ENCODE measurements at places on chromosomes 1 and 21.

- DNase-seq = peak; percentile 29
Observed at GRCh38 chr1:24481843-24482610, 20.6 kb upstream of the RCAN3 start.

DNA sequence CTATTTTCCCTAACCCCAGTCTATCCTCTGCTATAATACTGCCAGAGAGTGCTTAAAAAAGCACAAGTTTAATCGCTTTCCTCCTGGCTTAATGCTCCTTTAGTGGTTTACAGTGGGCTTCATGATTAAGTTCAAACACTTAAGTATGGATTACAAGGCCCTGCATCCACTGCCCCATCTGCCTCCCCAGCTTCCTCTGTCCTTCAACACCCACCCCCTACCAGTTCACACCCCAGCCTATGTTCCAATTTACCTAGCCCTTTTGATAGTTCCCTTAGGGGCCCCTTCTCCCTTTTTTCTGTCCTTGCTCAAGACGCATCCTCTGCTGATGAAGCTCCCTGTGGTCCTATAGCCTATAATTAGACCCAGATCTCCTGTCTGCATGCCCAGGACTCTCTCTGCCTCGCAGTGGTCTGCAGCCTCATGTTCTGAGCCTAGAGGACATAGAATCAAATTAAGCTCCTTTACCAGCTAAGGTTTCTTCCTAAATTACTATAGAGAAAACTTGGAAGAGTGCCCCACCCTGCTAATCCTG, 212.5 kb downstream of the FGGY start:
- no peak for DNase-seq

GRCh38 chr1:22132517-22133235, 10.2 kb downstream of the WNT4 start:
- no peak for DNase-seq

DNA sequence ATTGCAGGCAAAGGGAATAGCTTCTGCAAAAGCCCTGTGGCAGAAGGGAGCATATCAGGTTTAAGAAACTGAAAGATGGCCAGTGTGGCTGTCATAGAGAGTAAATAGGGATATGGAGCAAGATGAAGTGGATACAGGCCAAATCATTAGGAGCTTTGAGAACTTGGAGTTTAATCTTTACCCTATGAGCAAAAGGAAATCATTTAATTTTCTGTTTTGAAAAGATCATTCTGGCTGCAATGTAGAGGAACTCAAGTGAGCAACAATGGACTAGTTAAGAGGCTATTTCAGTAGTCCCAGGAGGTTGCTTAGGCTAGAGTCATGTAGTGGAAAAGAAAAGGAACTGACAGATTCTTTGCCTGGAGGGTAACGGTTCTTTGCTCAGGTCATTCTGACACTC, 47.2 kb downstream of the RAP1A start:
- no peak for DNase-seq

- DNase-seq = no peak
Observed at GRCh38 chr1:50971748-50972305, 1.8 kb downstream of the CDKN2C start.

GRCh38 chr1:21175324-21175669, 1.4 kb downstream of the EIF4G3 start:
- no peak for DNase-seq

- DNase-seq = peak; percentile 60
Observed at GRCh38 chr1:202184750-202185460, 8.7 kb upstream of the LGR6 start.

GRCh38 chr21:44304011-44304616, 4.3 kb downstream of the PFKL start:
- no peak for DNase-seq

DNA sequence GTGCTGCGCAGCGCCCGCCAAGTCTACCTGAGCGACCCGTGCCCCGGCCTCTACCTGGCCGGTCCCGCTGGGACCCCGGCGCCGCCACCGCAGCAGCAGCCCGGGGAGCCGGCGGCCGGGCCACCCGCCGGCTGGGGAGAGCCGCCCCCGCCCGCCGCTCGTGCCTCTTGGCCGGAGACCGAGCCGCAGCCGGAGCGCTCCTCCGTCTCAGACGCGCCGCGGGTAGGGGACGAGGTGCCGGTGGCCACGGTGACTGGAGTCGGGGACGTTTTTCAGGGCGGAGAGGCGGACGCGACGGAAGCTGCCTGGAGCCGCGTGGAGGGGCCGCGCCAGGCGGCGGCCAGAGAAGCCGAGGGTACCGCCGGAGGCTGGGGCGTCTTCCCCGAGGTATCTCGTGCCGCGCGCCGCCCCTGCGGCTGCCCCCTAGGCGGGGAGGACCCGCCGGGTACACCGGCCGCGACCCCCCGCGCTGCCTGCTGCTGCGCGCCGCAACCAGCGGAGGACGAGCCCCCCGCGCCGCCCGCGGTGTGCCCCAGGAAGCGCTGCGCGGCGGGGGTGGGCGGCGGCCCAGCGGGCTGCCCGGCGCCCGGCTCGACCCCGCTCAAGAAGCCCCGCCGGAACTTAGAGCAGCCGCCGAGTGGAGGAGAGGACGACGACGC, 646 bp downstream of the IER5 start:
- DNase-seq = peak; percentile 30

GRCh38 chr1:9250411-9251381, 16.1 kb downstream of the H6PD start:
- DNase-seq = no peak

- DNase-seq = no peak
Observed at GRCh38 chr21:39010629-39011404, 172.4 kb downstream of the PSMG1 start.

DNA sequence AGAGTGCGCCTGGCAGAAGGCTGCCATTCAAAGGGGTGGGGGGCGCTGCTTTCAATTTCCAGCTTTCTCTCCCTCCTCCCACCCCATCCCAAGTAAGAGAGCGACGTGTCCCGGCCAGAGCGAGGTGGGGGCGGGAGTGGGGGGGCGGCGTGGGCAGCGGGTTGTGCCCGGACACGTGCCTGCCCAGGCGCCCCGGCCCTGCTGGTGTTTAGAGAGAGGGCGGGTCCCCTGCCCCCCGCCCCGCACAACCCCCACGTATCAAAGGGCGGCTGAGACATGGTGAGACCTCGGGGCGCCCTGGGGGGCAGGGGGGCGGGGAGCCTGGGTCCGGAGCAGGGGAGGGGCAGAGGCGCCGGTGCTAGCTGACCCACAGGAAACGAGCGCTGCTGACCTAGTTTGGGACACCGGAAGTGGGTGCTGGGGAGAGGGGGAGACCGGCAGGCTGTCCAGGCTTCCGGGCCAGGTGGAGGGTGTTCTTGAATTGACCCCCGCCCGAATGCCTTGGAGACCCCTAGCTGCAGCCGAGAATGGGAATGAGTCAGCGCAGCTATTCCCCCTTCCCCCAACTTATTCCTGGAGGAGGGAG, 1.3 kb downstream of the ZBTB7B start:
- DNase-seq = no peak

GRCh38 chr1:109517337-109517736, 7.8 kb upstream of the AMIGO1 start:
- no peak for DNase-seq

GRCh38 chr21:45539796-45540600, 2.2 kb downstream of the SLC19A1 start:
- DNase-seq = peak; percentile 2

GRCh38 chr1:36869826-36870225, 164.5 kb downstream of the GRIK3 start:
- DNase-seq = no peak

- DNase-seq = no peak
Observed at GRCh38 chr21:26946744-26947446, 20.0 kb downstream of the ADAMTS5 start.

DNA sequence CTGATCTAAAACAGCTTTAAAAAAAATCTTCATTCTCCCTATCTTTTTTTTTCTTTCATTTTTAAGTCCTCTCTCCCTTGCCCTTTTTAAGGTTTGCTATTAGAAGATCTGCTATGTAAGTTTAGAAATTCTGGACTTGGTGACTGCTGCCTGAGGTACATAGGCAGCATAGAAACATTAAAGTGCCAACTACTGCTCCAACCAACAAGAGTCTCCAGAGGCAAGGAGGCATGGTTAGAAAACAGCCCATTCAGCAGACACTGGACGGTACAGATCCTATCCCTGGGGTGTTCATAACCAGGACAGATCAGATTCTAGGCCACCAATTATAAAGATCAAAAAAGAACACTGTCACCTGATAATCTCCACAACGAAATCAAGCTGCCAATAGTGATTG, 36.6 kb downstream of the GPR3 start:
- DNase-seq = no peak

GRCh38 chr21:45177039-45177438, 102.7 kb downstream of the ADARB1 start:
- DNase-seq = no peak

DNA sequence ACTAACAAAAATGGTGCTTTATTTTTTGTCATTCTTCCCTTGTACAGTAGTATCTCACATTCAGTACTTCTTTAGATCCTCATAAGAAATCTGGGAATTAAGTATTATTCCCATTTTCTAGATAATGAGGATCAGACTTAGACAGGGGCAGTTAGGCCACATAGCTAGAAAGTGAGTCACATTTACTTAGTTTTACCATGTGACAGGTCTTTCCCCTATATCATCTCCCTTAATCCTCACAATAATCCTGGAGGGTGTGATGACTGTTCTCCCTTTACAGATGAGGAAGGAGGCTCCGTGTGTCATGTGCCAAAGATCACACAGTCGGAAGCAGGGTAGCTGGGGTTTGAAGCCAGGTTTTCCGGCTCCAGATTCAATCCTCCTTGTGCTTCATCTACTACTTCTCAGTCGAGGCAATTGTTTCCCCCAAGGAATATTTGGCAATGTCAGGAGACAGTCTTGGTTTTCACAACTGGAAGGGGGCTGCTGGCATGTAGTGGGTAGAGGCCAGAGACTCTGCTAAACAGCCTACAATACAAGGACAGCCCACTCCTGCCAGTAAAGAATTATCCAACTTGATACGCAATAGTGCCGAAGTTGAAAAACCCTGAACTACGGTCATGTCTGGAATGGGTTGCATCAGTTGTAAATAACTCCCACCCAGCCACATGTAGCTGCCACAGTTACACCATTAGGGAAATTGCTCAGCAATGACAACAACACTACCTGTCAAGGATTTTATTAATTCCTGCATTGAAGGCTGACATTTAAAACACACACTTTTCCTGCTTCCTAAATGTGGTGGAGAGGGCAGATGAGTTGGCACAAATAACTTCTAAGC, 54.5 kb downstream of the C8B start:
- DNase-seq = no peak

DNA sequence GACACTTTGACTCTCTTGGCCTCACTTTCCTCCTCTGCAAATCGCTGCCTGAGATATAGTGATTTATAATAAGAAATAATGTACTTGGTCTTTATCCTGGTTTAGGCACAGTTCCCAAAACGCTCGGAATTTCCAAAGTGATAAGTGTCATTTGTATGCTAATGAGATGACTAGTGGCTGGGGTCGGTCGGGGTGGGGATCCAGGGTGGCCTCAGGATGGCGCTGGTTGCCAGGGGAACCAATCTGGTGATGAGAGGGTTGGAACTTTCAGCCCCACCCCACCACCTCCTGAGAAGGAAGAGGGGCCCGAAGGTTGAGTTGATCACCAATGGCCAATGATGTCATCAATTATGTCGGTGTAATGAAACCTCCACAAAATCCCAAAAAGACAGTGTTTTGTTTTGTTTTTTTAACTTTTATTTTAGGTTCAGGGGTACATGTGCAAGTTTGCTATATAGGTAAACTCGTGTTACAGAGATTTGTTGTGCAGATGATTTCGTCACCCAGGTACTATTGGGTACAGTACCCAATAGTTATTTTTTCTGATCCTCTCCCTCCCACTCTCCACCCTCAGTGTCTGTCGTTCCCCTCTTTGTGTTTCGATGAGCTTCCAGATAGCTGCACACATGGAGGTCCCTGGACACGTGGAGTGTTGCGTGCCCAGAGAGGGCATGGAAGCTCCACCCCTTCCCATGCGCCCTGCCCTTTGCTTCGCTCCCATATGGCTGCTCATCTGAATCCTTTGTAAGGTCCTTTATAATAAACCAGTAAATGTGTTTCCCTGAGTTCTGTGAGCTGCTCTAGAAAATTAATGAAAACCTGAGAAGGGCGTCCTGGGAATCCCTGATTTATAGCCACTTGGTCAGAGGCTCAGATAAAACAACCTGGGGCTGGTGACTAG, 97.2 kb downstream of the KCNN3 start:
- DNase-seq = peak; percentile 34

- no peak for DNase-seq
Observed at GRCh38 chr1:202656951-202657646, 53.2 kb downstream of the SYT2 start.

DNA sequence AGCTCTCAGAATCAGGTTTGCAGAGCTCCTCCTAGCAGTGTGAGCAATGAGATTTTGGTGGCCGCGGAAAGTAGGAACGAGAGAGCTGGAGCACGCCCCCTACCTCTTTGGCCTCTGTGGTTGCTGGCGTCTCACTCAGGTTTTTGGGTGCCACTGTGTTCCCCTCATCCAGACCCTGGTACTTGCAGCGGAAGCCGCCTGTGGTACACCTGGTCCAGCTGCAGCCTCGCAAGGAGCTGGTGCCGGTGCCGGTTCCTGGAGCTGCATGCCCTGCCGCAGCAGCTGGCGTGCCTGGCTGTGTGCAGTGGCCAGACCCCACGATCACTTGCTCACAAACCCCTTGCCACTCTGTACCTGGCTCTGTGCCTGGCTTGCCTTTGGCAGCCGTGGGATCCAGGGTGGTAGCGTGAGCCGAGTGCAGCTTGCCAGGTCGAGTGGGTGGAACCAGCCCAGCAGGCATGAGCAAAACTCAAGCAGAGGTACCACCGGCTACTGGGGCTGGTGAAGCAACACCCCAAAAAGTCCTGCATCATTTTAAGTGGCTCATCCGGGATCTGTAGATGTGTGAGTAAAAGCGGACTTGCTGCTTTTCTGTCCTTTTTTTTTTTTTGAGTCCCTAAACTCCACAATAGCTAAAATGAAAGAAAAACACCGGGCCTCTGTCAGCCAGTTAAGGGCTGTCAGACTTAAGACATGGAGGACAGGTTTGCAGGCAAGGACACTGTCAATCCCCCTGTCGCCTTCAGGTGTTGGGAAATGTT, 844.9 kb downstream of the KCNT2 start:
- no peak for DNase-seq

GRCh38 chr1:2913091-2913490, 108.2 kb upstream of the ACTRT2 start:
- DNase-seq = no peak

- DNase-seq = no peak
Observed at GRCh38 chr1:175845338-175845737, 101.9 kb upstream of the TNR start.

DNA sequence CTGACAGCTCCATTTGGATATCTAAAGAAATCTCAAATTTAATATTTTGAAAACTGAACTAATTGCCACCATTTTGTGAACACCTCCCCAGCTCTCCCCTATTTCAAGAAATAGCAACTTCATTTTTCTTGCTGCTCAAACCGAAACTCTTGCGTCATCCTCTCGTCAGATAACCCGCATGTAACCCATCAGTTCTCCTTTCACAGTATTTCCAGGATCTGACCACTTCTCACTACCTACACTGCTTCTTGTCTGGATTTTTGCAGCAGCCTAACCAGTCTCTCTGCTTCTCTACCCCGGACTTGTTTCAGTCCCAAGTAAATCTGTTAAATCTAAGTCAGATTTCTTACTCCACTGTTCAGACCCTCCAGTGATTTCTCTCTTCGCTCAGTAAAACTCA, 75.6 kb downstream of the MTR start:
- no peak for DNase-seq
